ENCODE measurements at places on chromosomes 3 and 15.
A peak's percentile ranks its signal among the peaks of the same experiment; 100 is the strongest.

GRCh38 chr15:32898414-32898813 lies 180.6 kb downstream of the GREM1 start:
- DNase-seq = no peak

- DNase-seq = no peak
These were observed 99.1 kb downstream of the MESD start for GRCh38 chr15:80890341-80891005.

- DNase-seq = no peak
These were observed 34.3 kb upstream of the CEMIP start for GRCh38 chr15:80744826-80745225.

DNA sequence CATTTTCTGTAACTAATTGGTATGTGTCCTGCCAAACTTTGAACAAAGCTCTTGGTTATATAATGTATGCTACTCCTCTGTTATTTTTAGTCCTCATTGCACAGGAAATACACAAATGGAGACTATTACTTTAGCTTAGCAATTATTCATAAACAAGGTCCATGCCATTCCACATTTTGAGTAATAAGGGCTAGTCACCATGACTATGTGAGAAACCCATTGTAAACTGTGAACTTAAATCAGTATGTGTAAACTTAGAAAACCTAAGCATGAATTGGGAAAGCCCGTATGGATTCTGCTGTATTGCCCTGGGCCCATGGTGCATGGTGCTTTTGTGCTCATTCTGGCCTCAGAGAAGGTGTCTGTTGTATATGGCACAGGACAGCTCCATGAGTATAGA lies 100.3 kb downstream of the HCN4 start:
- no peak for DNase-seq

- peak; percentile 98 for DNase-seq
These were observed at the start of gene FSIP1 for GRCh38 chr15:39782441-39783138. Gene FSIP1 (minus strand): TSS chr15:39782841. CDS start chr15:39776524, 6,317 bp downstream.

DNA sequence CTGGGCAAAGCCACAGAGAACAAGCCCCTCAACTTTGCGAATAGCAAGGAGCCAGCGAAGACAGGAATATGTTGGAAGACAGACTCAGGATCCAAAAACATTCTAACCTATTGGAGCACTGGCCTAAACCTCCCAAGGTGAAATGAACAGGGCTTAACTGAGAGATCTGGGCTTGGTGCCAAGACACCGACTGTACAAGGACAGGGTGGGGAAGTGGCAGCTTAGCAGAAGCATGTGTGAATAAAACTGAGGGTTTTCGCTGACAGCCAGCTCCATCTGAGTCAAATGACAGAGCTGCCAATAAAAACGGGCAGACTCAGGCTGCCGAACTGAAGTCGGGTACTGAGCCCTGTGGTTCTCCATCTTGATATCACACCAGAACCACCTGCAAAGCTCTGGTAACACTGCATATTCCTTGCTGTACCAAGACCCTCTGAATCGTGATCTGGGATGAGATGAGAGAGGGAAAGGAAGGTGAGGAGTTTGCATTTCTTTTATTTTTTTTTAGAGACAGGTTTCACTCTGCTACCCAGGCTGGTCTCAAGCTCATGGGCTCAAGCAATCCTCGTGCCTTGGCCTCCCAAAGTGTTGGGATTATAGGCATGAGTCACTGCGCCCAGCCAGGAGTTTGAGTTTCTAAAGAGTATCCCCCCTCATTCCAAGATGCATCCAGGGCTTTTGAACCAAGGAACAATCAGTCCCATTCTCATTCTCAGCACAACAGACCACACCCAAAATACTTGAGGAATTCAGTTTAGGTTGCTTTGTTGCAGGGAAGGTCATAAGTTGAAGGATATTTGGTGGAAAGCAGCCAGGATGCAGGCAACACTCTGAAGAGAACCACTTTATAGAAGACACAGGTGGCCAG lies 6.0 kb upstream of the PLCB2 start:
- DNase-seq = no peak

- DNase-seq = no peak
These were observed 24.3 kb upstream of the IL12A start for GRCh38 chr3:159964166-159964973.

- DNase-seq = no peak
These were observed 188.4 kb downstream of the CPNE4 start for GRCh38 chr3:131846296-131846924.

DNA sequence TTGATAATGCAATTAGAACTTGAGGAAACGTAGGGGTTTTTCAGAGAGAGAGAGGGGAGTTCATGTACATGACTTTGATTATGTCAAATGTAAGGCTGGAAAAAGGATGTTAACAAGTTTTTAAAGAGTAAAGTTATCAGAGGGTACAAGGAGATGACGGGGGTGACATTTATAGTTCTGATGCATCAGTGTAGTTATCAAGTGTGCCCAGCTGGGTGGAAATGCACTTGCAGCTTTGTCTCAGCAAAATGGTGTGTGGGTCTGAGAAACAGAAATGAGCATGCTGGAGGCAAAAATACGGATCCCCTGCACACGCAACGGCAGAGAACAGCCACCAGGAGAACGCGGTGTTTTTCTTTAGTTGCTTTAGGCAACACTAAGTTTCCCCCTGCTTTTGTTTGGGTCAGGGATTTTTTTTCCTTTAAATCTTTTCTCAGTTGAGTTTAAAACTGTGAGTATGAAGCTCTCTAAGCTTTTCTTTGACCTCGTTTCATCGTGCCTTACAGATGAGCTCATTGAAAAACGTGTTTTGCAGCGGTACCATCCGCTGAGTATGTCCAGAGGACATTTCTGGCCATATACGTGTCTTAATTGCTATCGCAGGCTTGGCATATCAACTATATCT lies 205.4 kb downstream of the PDZRN3 start:
- DNase-seq = no peak

GRCh38 chr15:45714590-45715488 lies 80.0 kb downstream of the SQOR start:
- peak; percentile 16 for DNase-seq

DNA sequence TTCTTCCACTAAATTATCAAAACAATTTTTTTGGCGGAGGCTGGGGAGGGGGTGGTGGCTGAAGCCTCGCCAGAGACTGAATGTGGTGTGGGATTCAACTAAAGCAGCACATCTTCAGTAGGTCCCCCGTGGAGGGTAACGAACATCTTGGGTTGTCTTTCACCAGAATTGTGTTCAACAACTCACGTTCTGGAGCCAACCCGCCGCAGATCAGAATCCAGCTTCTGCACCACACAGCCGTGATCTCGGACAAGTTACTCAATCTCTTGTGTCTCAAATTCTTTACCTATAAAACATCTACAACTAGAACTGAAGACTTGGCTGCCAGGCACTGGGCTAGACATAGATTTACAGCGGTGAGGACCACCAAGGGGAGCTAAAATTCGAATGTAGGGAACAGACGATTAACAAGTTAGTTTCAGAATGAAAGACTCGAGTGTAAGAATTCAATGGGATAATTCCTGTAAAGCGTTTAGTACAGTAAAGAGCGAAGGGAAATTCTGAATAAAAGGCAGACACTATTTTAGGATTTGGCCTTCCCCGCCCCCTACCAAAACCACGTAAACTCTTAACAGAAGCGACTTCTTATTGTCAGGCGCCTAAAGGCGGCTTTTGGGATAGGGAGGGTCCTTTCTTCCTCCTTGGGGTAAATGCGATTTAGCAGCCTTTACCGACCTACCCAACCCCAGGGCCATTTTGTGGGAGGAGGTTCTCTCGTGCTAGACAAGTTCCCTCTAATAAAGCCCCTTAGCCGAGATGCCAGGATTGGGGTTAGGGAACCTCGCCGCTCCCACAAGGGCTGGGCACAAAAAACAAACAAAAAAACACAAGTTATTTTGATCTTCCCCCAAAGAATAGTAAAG lies 697 bp upstream of the RAB5A start:
- DNase-seq = peak; percentile 25

DNA sequence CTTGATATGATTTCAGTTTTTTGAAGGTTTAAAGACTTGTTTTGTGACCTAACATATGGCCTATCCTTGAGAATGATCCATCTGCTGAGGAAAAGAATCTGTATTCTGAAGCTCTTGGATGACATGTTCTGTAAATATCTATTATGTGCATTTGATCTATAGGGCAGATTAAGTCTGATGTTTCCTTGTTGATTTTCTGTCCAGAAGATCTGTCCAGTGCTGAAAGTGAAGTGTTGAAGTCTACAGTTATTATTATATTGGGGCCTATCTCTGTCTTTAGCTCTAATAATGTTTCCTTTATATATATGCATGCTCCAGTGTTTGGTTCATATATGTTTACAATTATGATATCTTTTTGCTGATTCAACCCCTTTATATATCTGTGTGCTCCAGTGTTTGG lies 362.8 kb downstream of the EPHA6 start:
- no peak for DNase-seq

- no peak for DNase-seq
These were observed 5.5 kb downstream of the PAQR5 start for GRCh38 chr15:69304182-69304545.

DNA sequence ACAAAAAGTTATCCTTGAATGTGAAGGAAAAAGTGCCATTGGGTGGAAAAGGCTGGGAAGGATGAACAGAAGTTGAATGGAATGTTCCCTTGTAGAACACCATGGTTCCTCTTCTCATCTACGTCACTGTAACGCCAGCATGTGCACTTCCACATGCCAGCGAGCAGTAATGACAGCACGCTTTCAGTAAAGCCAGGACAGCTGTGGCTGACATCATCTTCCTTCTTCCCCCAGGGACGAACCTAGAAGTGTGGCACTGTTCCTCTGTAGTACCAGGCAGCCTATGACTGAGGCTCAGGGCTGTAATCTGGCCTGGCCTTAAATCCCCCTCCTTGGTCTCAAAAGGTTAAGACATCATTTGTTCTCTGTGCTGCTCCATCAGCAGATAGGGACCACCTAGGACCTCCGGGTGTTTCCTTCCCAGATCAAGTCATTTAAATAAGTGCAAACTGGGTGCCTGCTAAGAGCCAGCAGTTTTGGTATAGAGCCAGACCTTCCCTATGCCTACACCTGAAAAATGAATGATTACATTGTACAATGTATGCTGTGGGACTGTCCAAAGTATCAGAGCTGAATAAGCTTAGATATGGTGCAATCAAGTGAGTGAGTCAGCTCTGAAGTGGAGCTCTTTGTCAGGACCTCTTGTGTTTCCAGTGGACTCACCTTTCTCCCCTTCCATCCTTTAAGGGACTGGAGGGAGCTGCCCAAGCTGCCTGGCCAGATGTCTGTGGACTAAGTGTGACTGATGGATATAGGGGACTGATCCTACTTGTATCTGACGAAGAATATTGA lies 5.6 kb upstream of the SRPRB start:
- no peak for DNase-seq

Data from anterior cingulate cortex (tissue), 58 donors.